ENCODE measurements at places on chromosomes 13 and 19.

DNA sequence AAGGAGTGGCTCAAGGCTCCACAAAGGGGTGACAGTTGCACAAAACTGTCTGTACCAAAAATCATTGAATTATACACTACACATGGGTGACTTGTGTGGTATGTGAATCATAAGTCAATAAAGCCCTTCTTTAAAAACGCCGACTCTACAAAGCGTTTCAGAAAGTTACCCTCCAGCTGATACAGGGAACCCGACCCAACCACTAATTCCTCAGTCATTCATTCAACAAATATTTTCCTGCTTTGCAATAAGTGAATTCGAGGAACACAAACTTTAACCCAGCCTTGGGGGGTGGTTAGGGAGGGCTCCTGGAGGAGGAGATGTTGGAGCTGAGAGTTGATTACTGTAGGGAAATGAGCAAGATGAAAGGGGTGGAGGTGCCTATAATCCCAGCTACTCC is 32.0 kb downstream of the LTBP4 start:
- no peak for DNase-seq

GRCh38 chr13:84413016-84413415 is 530.7 kb upstream of the SLITRK1 start:
- DNase-seq = no peak

GRCh38 chr19:3586707-3587346 is 1.5 kb downstream of the GIPC3 start:
- no peak for DNase-seq

- DNase-seq = no peak
These were observed 93.8 kb upstream of the RNF113B start for GRCh38 chr13:98270819-98271218.

- no peak for DNase-seq
These were observed 5.4 kb downstream of the KLK1 start for GRCh38 chr19:50817941-50818858.

DNA sequence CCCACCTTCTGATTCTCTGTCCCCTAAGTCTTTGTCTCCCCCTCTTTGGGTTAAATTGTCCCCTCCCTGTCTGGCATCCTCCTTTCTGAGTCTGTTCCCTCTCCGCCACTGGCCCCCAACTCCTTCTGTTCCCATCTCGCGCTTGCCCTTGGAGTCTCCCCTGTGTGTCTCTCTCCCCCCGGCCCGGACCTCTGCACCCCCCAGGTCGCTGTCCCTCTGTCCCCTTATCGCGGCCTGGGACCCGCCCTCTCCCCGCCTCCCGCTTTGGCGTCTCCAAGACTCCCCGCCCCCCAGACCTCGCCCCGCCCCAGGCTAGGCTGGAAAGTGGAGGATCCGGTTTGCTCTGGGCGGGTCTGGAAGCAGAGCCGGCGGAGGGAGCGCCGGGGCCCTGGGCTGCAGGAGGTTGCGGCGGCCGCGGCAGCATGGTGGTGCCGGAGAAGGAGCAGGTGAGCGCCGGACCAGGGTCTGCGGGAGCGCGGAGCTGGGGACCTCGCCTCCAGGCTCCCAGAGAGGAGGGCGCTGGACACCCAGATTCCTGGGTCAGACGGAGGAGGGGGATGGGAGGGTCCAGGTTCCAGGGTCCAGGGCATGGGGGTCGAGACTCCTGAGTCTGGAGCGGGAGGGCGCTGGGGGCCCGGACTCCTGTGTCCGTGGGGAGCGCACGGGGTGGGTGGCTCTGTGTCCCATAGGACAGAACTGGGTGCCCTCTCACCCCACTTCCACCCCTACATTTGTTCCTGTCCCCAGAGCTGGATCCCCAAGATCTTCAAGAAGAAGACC is at the start of gene TRPM4:
TRPM4 (plus strand) TSS at position 348 of the 780 bp plus-strand sequence; CDS start at position 423, 75 bp downstream.
- peak; percentile 57 for DNase-seq

Data from NCI-H1694 (cell line).